ENCODE measurements at places on chromosomes 3 and 15. TPM values are rescaled to one million over a fixed set of nuclear protein-coding genes. Genes with fewer than 3 reads are reported as not detected.

Gene MINDY2
- polyA plus RNA-seq = 21.0 TPM

Gene MAGEL2
- polyA plus RNA-seq = 10.4 TPM

Gene VGLL3
- polyA plus RNA-seq = 0.16 TPM

Gene CRYBG3
- 0.18 TPM for polyA plus RNA-seq

Data from neural cell (in vitro differentiated cells).